ENCODE measurements at places on chromosomes 1 and 21. TPM values are rescaled to one million over a fixed set of nuclear protein-coding genes. Genes with fewer than 3 reads are reported as not detected.

- no peak for DNase-seq
Observed at GRCh38 chr1:191366686-191367085, 791.6 kb upstream of the RGS18 start.

DNA sequence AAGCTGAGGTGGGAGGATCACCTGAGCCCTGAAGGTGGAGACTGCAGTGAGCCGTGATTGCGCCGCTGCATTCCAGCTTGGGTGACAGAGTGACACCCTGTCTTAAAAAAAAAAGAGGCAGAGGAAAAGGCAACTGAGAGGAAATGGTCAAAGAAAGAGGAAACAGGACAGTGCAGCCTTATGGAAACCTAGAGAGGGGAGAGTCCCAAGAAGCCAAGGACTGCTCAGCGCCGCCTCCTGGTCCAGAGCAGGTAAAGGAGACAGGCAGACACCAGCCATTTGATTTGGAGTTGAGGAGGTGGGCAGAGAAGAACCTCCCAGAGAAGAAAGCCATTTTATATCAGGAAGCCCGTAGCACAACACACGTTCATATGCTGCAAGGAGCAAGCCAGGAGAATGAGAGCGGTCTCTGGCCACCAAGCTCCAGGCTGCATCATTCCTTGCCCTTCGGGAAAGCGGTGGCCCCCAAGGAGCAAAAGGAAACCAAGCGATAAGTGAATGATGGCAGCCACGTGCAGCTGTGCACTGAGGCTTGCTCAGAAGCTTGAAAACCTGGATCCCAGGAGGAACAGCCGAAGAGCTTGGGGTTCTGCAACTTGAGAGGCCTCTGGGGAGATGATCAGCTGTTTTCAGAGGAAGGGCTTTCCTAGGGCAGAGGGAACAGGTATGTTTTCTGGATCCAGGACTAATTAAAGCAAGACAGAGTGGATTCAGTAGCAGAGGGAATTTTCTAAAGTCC lies 33.7 kb downstream of the LRRC42 start:
- DNase-seq, result no peak

- DNase-seq, result no peak
Observed at GRCh38 chr1:30314591-30314990, 408.8 kb downstream of the MATN1 start.

Gene CLDN14
- total RNA-seq, result not detected

Gene RCAN3
- 0.96 TPM for total RNA-seq

Gene B3GALT2
- not detected for total RNA-seq

Gene SERPINC1
- total RNA-seq, result 0.22 TPM

Measured in psoas muscle (tissue), 8 donors.